Hematopoietic multipotent progenitor cell treated with erythropoietin and hydrocortisone succinate and interleukin-3 and kit ligand, for 8 days (in vitro differentiated cells): ENCODE measurements at places on chromosomes 2 and 18.

DNA sequence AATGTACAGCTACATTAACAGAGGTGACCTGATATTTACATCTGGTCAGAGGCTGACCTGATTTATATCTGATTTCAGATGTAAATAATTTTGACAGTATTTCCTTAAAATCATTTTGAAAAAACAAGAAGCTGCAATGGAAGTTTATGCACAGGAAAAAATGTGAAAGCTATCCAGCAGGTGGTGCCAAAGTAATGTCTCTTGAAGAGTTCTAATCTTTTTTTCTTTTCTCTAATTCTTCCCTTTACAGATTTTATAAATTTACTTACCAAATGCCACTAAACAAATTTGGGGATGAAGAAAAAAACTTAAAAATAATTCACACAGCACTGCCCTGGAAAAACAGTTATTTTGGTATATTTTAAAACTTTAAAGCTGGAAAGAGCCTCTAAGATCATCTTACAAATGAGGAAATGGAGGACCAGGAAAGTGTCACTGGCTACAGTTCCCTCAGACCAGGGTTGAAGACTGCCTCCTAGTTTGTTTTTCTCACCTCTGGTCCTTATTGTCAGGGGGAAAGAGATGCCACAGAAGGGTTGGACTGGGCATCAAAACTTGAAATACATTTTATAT lies 16.4 kb upstream of the FBLN7 start:
- peak; percentile 81 for DNase-seq

- DNase-seq = no peak
These were observed 559.8 kb upstream of the FANCL start for GRCh38 chr2:58800881-58801280.

DNA sequence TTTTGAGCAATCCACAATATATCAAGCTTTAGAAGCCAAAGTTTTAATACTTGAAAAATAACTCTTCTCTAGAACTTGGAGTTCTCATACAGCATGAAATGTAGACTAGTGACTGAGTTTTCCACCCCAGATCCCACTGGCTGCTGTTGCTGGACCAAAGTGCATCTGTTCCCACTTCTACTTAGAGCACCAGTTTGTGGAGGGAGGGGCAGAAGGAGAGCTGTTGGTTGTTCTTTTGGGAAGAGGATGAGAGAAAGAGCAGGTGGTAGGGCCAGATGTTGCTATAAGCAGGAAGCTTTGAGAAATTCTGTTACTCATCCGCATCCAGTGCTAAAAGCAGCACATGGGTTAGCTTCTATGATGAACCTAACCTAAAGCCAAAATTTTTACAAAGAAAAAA lies 59.0 kb downstream of the MBD2 start:
- no peak for DNase-seq

- peak; percentile 75 for DNase-seq
These were observed 35.5 kb upstream of the TTR start for GRCh38 chr18:31555971-31556747.

DNA sequence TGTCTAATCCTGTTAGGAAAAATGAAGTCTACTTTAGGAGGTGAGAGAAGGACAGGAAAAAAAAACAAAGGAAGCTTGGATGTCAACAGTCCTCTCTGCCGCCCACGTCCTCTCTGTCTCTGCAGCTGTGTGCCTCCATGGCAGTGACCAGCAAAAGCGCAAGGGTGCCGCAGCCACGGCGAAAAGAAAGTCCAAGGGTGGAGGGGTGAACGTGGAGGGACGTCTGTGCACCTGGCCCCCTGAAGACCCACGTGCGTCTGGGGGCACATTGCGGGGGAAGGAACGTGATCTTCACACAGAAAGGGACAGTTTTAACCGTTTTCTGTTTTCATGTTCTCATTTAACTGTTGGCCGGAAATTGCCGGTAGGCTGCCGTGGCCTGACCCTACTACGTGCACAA lies 152.7 kb downstream of the MBP start:
- no peak for DNase-seq

- DNase-seq = peak; percentile 14
These were observed 251.4 kb downstream of the KLHL29 start for GRCh38 chr2:23636426-23636825.

- no peak for DNase-seq
These were observed 28.9 kb downstream of the SPIRE1 start for GRCh38 chr18:12628706-12629702.

DNA sequence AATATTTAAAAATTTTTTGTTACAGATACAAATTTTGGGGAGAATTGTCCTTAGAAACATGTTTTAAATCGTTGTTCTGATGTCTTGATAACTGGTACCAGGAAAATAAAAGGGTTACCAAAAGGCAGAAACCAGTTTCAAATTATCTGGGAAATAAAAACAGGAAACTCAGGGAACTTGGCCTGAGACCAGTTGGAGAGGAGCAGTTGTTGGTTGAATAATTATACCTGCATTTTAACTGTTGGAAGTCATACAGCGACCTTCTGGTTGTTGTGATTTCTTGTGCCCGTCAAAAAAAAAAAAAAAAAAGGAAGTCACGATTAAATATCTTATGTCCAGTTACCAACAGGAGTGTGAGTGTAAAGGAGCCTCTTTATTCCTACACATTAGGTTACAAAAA lies 51.8 kb downstream of the CRIM1 start:
- DNase-seq = no peak

GRCh38 chr2:205130111-205130829 lies 552.0 kb upstream of the NRP2 start:
- no peak for DNase-seq

GRCh38 chr18:8786483-8787370 lies 81.4 kb downstream of the MTCL1 start:
- no peak for DNase-seq

GRCh38 chr2:241051578-241052487 lies 50.3 kb downstream of the MTERF4 start:
- no peak for DNase-seq

DNA sequence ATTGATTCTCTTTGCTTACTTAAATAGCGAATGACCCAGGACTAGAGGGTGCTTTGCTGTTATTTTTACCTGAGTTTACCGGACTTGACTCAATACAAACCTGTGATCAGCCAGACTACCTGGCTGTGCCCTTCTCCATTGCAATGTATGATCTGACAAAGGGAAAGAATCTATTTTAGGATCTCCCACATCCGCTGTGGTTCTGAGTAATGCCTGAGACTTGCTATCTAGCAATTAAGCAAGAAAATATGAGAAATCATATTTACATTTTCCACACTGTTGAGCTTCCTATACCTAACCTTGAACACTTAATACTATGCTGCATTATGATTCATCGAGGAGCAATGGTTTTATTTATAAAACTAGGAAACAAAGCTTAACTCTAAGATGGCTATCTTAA lies 215.2 kb downstream of the RAD51AP2 start:
- no peak for DNase-seq

DNA sequence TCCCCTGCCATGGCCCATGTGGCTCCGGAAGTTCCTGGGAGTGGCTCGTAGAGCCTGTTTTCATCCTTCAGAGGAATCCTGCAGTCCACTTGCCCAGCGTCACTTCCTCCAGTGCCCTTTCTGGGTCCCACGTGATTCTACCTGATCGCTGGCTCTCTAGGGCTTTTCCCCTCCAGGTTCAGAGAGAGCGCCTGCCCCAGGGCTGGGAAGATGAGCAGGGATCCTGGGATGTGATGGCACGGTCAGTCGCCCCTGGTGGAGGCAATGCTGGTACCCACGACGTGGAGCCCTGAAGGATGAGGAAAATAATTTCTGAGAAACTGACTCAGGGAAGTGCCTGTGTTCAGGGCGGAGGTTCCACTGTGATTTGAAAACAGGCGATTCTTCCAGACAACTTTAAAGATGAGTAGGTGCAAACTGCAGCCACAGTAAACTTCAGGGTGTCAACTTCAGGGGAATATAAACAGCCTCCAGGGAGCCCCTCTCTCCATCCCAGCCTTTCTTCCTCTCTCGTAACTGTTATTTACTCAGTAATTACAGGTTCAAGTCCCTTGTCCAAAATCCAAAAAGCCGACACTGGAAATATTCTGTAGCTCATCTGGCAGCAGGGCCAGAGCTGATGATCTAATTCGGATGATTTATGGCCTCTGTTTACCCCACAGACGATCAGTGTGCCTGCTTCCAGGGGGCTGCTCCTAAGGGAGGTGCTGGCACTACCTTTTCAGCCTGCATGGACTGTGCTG lies 105.9 kb downstream of the AGAP1 start:
- no peak for DNase-seq

GRCh38 chr18:77967791-77968190 lies 718.1 kb downstream of the GALR1 start:
- no peak for DNase-seq

DNA sequence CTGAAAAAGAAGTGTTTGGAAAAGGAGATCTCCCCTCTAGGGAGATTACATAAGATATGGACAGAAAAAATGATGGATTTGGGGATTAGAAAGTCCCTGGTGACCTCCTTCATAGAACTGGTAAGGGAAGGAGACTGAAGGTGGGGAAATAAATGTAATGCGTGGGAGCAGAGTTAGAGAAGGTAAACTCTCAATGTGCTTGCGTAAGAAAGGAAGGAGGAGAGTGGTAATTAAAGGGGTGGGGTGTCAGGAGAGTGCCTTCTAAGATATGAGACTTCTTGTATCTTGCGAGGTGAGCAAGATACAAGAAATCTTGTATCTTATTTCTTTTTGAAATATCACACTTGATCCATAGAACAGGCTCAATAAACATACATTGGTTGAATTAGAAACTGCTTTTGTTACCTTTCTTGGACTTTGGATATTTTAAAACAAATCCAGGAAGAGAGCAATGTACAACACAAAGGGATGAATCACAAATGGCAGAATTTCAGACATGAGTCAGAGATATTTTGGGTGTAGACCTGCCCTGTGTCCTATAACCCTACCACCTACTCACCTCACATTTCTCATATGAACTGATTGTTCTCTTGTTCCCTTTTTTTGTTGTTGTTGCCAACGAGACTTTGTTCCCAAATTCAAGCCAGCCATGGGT lies 342.4 kb downstream of the INSIG2 start:
- DNase-seq = no peak

DNA sequence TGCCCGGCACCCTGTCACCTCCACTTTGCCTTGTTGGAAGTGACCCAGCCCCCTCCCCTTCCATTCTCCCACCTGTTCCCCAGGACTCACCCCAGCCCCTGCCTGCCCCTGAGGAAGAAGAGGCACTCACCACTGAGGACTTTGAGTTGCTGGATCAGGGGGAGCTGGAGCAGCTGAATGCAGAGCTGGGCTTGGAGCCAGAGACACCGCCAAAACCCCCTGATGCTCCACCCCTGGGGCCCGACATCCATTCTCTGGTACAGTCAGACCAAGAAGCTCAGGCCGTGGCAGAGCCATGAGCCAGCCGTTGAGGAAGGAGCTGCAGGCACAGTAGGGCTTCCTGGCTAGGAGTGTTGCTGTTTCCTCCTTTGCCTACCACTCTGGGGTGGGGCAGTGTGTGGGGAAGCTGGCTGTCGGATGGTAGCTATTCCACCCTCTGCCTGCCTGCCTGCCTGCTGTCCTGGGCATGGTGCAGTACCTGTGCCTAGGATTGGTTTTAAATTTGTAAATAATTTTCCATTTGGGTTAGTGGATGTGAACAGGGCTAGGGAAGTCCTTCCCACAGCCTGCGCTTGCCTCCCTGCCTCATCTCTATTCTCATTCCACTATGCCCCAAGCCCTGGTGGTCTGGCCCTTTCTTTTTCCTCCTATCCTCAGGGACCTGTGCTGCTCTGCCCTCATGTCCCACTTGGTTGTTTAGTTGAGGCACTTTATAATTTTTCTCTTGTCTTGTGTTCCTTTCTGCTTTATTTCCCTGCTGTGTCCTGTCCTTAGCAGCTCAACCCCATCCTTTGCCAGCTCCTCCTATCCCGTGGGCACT lies 4.5 kb downstream of the RETREG2 start:
- DNase-seq = no peak

DNA sequence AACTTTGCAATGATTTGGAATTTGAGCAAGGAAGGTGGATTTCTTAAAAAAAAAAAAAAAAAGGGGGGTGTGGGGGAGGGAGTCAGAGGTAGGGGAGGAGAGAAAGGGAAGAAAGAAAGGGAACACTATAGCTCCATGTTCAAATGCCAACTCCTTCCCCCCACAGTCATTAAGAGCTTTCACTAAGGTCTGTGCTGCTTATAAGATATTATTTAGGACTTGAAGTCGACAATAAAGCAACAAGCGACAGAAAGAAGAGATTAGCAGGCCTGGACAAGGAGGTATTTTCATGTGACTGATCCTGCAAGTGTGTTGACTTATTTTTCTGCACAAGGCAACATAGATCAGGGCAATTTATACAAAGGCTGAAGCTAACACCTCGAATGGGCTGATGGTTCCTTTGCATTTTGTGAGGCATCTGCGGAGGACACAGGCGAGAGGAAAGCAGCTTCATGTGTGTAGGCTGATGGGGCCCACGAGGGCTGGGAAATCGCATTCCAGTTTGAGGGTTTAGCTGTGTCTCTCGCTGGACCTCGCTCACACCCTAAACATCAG lies 382.0 kb downstream of the SOX11 start:
- no peak for DNase-seq
